ENCODE measurements at places on chromosomes 1 and 21.

GRCh38 chr1:185300152-185300551 is 16.9 kb downstream of the IVNS1ABP start:
- no peak for DNase-seq

GRCh38 chr1:57033222-57034001 is 67.6 kb upstream of the C8B start:
- DNase-seq: peak; percentile 48

GRCh38 chr1:172990598-172991215 is 60.0 kb downstream of the TNFSF18 start:
- DNase-seq: no peak

DNA sequence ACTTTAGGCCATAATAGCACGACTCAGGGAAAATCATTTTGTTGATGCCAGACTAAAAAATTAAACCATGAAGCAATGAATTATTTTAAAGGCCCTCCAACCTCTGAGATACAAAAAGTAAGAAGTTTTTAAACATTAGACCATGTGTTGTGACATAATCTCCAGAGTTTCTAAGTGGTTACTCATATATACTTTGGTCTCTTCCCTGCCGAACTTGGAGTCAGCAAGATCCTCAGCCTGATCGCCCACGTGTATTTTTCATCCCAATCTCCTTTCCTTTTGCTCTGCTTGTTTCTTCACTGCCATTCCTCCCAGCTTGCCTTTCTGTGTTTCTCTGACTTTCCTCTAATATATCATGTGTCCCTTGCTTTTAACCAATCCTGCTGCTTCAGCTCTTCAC is 3.8 kb downstream of the ARV1 start:
- no peak for DNase-seq
